Hindlimb muscle (tissue), 1 donor: ENCODE measurements at places on chromosomes 3 and 15.

DNA sequence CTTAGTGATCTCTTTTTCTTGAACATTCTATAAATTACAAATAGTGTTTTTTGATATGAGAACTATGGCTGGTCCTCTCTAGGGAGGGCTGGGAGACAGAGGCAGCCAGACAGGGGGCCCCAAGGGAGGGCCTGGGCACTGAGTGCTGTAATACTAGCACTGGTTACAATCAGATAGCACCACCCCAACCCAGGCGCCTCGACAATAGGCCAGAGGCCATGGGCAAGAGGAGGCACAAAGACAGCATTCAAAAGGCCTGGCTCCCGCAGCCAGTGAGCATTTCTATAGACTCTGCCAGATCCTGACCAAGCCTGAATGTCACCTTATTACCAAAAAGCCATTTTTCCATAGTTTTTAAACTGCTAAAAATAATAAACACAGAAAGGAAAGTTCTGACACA lies 158.5 kb downstream of the THRB start:
- no peak for DNase-seq

DNA sequence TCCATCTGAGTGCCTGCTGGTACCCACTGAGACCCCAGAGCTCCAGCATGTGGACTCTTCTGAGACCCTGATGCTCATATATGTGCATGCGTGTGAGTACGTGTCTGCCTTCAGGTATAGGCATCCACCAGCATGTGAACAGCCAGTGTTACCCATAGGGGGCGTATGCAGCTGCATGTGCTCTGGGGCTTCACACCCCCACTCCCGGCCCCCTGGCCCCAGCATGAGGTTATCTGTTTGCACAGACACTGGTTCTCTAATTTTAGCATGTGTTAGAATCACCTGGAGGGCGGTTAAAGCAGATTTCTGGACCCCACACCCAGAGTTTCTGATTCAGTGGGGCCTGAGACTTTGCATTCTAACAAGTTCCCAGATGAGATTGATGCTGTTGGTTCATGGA lies 824 bp upstream of the CILP start:
- no peak for DNase-seq

DNA sequence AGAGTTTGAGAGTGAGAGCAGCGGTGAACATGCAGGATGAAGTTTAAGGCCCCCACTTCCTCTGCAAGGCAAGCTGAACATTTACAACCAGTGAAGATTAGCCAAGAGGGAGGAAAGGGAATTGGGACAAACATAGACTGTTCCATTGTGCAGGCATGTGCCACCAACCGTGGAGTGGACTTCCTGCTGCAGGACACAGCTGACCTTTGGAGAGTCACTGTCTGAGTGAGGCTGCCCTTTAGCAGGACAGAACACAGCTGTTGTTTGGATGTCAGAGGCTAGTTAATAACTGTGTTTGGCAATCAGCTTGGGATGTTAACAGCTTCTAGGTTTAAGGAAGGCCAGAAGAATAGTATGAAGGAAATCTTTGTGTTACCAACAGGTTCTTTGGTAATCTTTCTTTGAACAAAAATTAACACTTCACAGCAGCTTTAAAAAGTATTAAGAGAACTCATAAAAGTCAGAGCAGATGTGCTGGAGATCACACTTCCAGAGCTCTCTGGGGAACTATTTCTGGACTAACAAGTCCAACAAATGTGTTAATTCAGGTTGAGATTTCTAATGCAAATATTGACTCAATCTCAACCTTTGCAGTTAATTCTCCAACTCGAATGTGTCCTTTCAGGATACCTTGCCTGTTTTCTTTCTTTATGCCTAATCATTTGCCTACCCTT lies 31.4 kb downstream of the CTDSPL start:
- DNase-seq: no peak

- DNase-seq: no peak
These were observed 25.5 kb downstream of the GLDN start for GRCh38 chr15:51366920-51367319.
